CD4-positive, alpha-beta memory T cell (primary cell): ENCODE measurements at places on chromosomes 1 and 21.

DNA sequence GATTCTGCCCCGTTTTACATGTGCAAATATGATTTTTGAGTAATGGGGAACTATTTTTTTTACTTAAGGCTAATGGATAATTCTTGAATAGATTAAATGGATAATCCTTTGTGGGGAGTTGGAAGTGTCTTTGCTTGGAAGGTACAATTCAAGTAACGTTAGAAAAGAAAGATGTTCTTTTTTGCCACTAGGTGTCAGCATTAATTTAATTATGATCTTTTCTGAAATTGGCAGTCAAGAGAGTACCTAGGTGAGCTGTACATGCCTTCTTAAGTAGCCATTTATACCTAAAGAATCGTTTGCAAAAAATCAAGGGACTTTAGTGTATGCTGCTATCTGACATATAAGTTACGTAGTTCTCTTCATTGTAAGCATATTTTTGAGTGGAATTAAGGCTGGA, 2.2 kb downstream of the FBXO28 start:
- DNase-seq: no peak

DNA sequence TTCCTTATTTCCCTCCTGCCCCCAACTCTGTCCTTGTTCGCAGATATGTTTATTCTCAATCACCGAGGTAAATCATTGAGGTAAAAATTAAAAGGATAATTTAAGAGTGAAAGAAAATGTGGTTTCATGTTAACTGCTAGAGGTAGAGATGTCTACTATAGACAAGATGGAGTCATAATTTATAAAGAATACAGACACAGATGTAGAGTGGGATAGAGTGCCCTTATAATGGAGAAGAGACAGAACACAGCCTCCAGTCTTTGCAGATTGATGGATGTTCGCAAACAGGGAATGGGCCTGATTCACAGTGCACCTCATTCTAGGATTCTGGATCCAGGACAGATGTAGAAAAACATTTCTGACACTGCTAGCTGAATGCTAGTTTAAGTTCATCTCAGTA, 139.1 kb upstream of the SERTAD4 start:
- no peak for DNase-seq

DNA sequence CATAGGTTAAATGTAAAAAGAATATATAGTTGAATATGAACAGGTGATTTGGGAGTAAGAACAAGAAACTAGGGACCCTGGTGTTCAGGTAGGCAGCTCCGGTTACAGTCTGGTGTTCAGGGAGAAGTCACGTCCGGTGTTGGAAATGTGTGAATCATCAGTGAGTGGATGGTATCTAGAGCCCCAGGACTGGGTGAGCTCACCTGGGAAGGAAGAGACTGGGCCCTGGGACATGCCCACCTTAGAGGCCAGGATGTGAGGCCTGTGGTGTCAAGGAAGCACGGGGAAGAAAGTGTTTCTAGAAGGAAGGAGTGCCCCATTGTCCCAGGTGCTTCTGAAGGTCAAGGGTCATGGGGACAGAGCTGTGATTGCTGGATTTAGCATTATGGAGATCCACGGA, 1.5 kb upstream of the GJB3 start:
- no peak for DNase-seq

GRCh38 chr1:201409440-201409839, 10.3 kb upstream of the LAD1 start:
- DNase-seq: no peak

DNA sequence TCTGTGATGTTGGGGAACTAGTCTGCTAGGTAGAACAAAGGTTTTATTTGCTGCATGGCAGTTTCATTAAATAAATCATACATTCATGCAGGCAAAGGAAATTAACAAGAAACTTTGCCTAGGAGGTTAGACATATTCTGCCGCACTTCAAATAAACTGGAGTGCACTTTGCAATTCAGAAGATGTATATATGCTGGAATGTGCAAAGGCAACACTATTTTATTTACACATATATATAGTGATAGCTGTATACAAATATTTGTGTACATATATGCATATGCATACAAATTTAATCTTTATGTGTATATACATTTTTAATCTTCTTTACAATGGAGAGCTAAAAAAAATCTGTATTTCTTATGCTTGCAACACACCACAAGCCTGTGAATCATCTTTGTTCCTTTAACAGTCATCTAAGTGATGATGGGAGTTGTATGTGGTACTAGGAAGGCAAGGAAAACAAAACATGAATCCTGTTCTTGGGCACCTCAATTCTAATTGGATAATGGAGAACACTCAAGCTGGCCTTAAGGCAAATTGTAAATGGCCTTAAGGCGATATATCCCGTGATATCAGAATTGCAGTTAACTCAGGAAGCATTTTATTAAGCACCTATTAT, 605.8 kb upstream of the CAMK1G start:
- no peak for DNase-seq

DNA sequence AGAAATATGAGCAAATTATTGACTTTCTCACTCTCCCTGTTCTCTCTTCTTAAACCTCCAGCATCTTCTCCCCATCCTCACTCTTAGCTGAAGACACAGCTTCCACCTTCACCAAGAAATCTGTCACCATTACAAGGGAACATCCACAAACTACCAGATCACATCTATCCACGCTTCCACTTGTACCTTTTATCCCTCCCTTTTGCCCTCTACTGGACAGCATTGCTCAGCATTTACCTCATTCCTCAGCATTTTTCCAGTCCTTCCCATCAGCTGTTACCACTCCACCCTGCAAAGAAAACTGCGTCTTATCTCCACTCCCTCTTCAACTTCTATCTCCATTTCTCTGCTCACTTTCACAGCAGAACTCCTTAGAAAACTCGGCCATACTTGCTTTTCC, 42.6 kb downstream of the KCNJ6 start:
- DNase-seq: no peak

DNA sequence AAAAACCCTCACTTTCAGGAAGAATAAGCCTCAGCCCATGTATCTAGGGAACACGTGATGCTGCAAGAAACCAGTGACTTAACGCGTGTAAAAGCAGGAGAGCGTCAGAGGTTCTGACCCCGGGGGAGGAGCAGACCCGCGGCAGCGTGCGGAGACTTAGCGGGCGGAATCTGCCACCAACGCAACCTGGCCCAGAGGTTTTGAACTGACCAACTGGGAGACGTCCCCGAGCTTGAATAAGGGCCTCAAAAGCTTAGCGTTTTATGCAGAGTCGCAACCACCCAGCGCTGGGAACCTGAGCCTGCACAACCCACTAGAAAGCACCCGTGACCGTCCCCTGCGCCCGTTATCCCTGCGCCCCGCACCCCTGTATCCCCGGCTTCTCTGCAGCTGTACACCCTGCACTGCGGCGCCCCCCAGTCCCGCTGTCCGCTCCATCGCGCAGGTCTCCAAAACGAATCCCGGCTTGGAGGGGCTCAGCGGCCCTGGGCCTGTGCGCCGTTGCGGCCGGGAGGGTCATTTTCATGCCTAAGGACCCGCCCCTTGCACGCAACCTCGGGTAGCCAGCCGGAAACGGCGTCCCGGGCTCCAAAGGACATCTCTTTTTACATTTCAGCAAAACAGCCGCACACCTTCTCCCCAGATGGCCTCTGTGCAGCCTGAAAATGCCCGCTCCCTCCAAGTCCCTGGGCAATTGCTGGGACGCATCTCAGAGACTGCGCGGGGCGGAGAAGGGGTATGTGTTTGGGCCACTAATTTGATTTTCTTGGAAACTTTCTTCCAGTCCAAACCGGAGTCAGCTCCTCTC, 29.4 kb upstream of the TRIM17 start:
- peak; percentile 16 for DNase-seq

DNA sequence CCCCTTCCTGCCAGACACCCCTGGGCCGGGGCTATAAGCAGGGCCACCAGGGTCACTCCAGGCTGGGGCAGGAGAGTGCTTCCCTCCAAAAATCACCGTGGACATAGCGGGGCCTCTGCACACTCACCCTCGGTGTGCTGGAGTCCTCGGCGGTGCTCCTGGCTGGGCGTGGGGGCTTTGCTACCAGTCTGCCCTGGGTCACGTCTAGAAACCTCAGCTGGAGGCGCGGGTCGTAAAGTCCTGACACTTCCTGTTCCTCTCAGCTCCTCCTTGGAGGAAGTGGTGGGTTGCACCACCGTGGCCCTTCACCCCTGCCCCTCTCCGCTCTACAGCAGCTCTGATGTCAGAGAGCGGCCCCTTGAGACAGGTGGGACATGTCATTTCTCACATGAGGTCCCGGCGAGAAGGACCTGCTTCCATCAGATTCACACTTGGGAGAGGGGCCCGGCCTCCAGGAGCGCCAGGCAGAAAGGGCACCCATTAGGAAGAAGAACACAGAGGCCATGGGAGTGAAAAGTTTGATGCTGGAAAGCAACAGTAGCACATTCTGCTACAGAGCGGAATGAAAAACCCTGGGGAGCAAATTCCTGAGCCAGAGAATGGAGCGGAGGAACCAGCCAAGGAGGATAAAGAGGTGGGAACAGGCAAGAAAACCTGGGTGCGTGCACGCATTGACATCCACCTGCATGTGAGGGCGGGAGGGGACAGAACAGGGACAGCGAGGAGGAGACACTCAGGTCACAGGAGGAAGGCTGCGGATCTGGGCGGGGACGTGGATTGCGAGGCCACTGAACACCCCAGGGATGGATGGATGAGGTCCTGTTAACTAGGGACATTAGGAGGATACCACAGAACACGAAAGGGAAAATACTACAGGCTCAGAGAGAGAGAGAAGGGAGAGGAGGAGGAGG, at the start of gene ITGB2:
ITGB2 (minus strand) TSS at position 206 of the 911 bp plus-strand sequence. CDS start 10,117 bp downstream, outside the sequence.
- DNase-seq: peak; percentile 53

- DNase-seq: no peak
Observed at GRCh38 chr1:61682891-61683290, 42.0 kb downstream of the TM2D1 start.

DNA sequence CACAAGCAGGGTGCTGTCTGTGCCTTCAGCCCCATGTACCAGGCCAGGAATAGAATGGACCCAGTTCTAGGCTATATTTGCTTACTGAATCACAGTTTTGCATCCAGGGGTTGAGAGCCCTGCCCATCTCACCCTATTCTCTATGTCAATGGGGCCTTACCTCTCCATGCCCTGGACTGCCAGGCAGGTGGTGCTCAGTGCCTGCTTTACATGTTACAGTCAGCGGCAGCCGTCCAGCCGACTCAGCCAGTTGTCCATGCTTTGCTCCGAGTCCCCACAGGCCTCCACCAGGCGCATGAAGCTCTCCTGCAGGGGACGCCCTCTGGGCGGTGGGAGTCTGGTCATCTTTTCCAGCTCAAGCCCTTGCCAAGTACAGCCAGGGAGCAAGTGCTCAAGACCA, 12.2 kb upstream of the FAM167B start:
- DNase-seq: no peak

- DNase-seq: no peak
Observed at GRCh38 chr1:205590777-205591513, 40.9 kb downstream of the ELK4 start.

- no peak for DNase-seq
Observed at GRCh38 chr1:201750934-201751333, 78.0 kb upstream of the IPO9 start.

GRCh38 chr1:225508538-225509375, 80.9 kb upstream of the LBR start:
- no peak for DNase-seq

DNA sequence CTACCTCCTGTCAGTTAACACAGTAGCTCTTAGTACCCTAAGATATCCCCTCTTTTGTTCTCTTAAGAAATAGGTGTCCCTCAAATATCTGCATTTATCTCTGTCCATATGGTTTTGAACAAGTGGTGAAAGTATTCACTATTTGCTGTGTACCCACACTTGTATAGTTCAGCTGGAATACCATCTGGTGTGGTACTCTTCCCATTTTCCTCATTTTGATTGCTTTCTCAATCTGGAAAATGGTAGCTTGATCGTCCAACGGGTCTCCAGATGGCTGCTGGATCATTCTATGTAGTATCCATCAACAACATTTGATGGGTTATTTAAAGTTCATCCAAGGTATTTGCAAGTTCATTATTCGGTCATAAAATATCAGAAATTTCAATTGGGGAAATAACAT, 100.3 kb upstream of the DPYD start:
- DNase-seq: no peak

DNA sequence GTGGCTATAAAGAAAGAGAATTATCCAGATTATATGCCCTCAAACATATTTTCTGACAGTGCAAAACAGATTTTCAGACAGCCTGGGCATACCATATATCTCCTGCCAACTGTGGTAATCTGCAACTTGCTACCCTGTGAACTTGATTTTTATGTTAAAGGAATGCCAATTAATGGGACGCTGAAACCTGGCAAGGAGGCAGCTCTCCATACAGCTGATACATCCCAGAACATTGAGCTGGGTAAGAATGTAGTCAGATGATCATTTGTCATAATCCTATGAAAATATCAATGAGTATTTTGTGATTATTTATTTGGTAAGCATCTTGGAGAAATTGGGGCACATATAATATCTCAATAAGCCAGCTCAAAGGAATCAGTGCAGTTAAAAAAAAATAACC, 124.2 kb downstream of the VPS13D start:
- DNase-seq: no peak

- no peak for DNase-seq
Observed at GRCh38 chr1:199913318-199913717, 114.2 kb upstream of the NR5A2 start.

- no peak for DNase-seq
Observed at GRCh38 chr1:14737561-14738094, 139.1 kb downstream of the KAZN start.

- DNase-seq: no peak
Observed at GRCh38 chr1:93349231-93350135, 3.8 kb downstream of the DR1 start.

DNA sequence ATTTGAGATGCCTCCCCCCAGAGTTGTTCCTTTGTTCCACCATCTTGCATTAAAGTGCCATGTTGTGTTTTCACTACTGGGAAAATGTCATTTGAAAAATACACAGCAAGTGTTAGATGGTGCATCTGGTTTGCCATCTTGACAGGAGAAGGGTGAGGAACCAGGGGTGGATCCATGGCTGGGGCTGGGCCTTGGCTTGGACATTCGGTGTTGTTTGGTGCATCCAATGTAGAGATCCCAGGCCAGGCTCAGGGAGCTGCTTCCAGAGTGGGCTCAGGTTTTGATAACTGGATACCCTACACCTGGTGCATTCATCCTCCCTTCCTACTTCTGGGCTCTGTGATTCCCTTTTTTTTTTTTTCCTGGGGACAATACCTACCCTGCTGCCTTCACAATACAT, 103.5 kb downstream of the UCK2 start:
- DNase-seq: no peak

- peak; percentile 48 for DNase-seq
Observed at GRCh38 chr1:23184212-23184934, 15.7 kb upstream of the LUZP1 start.

GRCh38 chr1:20484519-20485462, 1.2 kb downstream of the CAMK2N1 start:
- no peak for DNase-seq

GRCh38 chr1:159715855-159716254, 1.5 kb upstream of the CRP start:
- no peak for DNase-seq

- DNase-seq: no peak
Observed at GRCh38 chr1:34057347-34058130, 107.5 kb downstream of the CSMD2 start.

GRCh38 chr1:12178511-12178910, 11.7 kb downstream of the TNFRSF1B start:
- no peak for DNase-seq

DNA sequence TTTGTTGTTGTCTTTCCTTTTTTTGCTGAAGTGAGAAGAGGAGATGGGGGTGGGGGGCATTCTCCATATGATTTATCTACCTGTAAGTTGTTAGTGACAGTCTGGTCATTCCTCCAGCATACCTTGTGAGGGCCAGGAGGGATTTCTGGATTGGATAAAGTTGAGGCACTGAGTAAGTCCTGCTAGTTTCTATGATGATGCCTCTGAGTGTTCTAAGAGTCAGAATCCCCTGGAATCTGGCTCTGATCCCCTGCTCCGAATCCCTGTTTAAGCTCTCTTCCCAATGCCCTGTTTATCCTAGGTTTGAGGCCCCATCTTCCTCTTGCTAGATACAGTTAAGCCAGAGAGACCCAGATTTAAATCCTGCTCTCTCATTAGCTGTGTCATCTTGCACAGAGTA, 83.2 kb upstream of the HOOK1 start:
- DNase-seq: no peak
